T-helper 17 cell (primary cell): ENCODE measurements at places on chromosomes 7 and 10.

GRCh38 chr10:97713339-97713825, at the start of gene MARVELD1:
MARVELD1 (plus strand) TSS chr10:97713730; CDS start chr10:97713877, 147 bp downstream.
- H3K27me3 ChIP-seq = peaks cover 21% of the 10 kb centered on the region
- peaks cover 22% of the 10 kb centered on the region for H3K4me1 ChIP-seq
- H3K4me3 ChIP-seq = peak within 1 kb of the TSS; percentile 100
- H3K27ac ChIP-seq = peak within 1 kb of the TSS; percentile 93

GRCh38 chr10:99633832-99634231, 13.6 kb upstream of the SLC25A28 start:
- DNase-seq = no peak
- no peaks in the 10 kb centered on the region for H3K36me3 ChIP-seq
- peaks cover 64% of the 10 kb centered on the region for H3K27me3 ChIP-seq

- no peaks in the 10 kb centered on the region for H3K4me1 ChIP-seq
- no peak for DNase-seq
- H3K36me3 ChIP-seq = peaks cover 2% of the 10 kb centered on the region
- no peak overlapping the region for H3K27ac ChIP-seq
- H3K27me3 ChIP-seq = peaks cover 11% of the 10 kb centered on the region
Observed at GRCh38 chr10:118775478-118775877, 20.7 kb upstream of the CACUL1 start.

DNA sequence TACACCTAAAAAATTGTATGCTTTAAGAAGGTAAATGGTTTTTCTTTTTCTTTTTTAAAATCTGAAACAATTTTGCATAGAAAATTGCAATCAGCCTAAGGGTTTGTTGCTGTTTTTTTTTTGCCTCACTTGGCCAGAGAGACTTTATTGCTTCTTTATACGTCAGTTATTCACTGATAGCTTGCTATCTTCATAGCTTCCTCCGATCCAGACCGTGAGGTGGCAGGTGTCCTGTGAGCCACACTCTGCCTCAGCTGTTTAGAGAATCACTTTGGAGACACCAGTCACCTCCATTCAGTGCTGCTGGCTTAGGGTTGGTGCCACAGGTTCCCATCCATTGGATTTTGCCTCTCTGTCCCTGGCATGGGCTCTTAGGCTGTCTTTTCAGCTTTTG, 68.0 kb downstream of the HHEX start:
- no peak for DNase-seq
- no peaks in the 10 kb centered on the region for H3K36me3 ChIP-seq
- H3K4me1 ChIP-seq = peaks cover 7% of the 10 kb centered on the region
- H3K27ac ChIP-seq = no peak overlapping the region
- peaks cover 9% of the 10 kb centered on the region for H3K27me3 ChIP-seq
